A549 treated with ZK216348 at 1 μM for 4 hours (cell line): ENCODE measurements at places on chromosomes 12 and 14. TPM values are rescaled to one million over a fixed set of nuclear protein-coding genes. Genes with fewer than 3 reads are reported as not detected.

The CDC42BPB gene
- total RNA-seq = 53.5 to 92.4 TPM (median 79.4 TPM) in 5 replicates

The GALNT16 gene
- total RNA-seq = 1.9 to 4.0 TPM (median 3.3 TPM) in 5 replicates

The PGF gene
- 2.5 to 4.7 TPM (median 4.1 TPM) in 5 replicates for total RNA-seq

The OTUB2 gene
- total RNA-seq = 3.1 to 4.8 TPM (median 3.8 TPM) in 5 replicates

The CLEC7A gene
- not detected in 5 replicates for total RNA-seq

The CNTN1 gene
- 41.5 to 65.9 TPM (median 56.0 TPM) in 5 replicates for total RNA-seq

The LRCOL1 gene
- not detected in 5 replicates for total RNA-seq
